Activated T-helper 17 cell treated with anti-CD3 and anti-CD28 coated beads, Interleukin-2, amount 50 U/mL, for 72 hours (primary cell): ENCODE measurements at places on chromosomes 7 and 10. TPM values are rescaled to one million over a fixed set of nuclear protein-coding genes. Genes with fewer than 3 reads are reported as not detected.
A peak's percentile ranks its signal among the peaks of the same experiment; 100 is the strongest.

Gene FAM25G
- not detected for total RNA-seq

Gene CDHR1
- 0.11 TPM for total RNA-seq

Gene KCNH2
- 0.32 TPM for total RNA-seq

Gene KLF14
- not detected for total RNA-seq

Gene MBL2
- total RNA-seq, result not detected

Gene SFTPA2
- not detected for total RNA-seq

Gene CCDC186
- total RNA-seq, result 14.8 TPM

Gene LBX1
- total RNA-seq, result not detected

Gene NME8
- not detected for total RNA-seq

Gene ADCY1
- total RNA-seq, result 1.6 TPM

Gene MUC12
- 0.79 TPM for total RNA-seq

Gene LIPJ
- not detected for total RNA-seq

DNA sequence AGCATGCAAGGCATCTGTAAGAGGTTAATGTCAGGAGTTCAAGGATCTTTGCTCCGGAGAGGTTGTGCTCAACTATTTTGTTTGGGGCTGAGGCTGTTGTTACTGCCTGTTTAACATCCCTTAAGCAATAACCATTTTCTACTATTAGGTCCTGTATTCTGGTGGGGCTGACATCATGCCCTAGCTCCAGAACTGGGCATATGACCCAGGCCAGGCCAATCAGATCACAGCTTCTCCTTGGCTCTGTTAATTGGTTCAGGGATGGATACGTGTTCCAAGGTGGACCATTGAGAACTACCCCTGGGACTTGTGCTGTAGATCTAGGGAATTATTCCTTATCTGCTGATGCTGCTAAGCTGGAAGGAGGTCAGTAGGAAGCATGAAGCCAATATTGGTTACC is 67.0 kb downstream of the SYPL1 start:
- H3K27me3 ChIP-seq, result peaks cover 3% of the 10 kb centered on the region
- H3K4me3 ChIP-seq, result no peak overlapping the region
- no peak for ATAC-seq

DNA sequence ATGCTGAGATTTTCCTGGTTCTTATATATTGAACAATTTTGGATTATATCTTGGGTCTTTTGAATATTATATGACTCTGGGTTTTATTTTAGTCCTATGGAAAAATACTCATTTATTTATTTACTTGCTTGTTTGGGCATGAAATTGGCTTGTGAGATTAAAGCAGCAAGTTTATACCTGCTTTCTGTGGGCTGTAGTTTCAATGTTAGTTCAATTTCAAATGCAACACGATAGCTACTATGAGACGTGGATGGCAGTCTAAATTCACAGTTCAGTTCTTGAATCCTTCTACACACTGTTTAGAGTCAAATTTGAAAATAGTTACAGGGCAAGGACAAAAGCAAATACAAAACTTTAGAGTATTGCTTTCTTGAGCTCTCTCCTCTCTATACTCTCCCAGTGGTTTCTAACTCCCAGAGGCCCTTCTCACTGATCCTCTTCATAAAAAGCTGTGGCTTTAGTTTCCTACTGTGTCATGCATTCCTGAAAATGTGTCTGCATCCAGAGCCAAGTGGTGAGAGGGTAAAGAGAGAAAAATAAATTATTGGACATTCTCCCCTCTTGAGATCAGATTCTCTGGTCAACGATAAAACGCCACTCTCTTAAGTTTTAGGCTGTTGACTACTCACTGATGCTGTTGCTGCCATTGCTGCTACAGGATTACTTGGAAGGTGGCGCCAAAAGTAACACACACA is 34.4 kb downstream of the POLR1F start:
- H3K36me3 ChIP-seq, result no peaks in the 10 kb centered on the region
- ATAC-seq, result no peak
- no peaks in the 10 kb centered on the region for H3K4me1 ChIP-seq
- H3K4me3 ChIP-seq, result no peak overlapping the region
- no peak overlapping the region for H3K27ac ChIP-seq

GRCh38 chr10:29057822-29058331 is 231.0 kb upstream of the LYZL1 start:
- H3K27me3 ChIP-seq, result peaks cover 3% of the 10 kb centered on the region
- no peak for ATAC-seq

- H3K27me3 ChIP-seq, result no peaks in the 10 kb centered on the region
- H3K4me3 ChIP-seq, result no peak overlapping the region
- H3K36me3 ChIP-seq, result peaks cover 96% of the 10 kb centered on the region
- ATAC-seq, result no peak
- H3K4me1 ChIP-seq, result peaks cover 29% of the 10 kb centered on the region
- H3K27ac ChIP-seq, result no peak overlapping the region
These were observed 58.8 kb downstream of the WDR37 start for GRCh38 chr10:1114719-1115606.

DNA sequence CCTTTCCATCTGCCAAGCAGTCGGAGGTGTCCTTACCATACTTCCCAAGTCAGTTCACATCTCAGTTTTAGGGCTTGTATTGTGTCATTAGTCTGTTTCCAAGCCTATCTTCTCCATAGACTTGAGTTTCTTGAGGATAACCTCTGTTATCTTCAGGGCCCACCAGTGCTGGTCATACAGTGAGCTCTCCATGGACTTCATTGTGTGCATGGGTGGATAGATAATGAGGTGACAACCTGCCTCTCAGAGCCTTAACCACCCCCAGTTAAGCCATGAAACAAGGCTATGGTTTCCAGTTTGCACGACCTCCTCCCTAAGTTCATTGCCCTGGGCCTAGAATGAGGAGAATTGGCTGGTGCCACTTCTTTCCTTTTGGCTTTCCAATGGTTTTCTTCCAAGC is 38.5 kb upstream of the WAC start:
- no peaks in the 10 kb centered on the region for H3K4me1 ChIP-seq
- no peak overlapping the region for H3K27ac ChIP-seq
- H3K36me3 ChIP-seq, result no peaks in the 10 kb centered on the region

DNA sequence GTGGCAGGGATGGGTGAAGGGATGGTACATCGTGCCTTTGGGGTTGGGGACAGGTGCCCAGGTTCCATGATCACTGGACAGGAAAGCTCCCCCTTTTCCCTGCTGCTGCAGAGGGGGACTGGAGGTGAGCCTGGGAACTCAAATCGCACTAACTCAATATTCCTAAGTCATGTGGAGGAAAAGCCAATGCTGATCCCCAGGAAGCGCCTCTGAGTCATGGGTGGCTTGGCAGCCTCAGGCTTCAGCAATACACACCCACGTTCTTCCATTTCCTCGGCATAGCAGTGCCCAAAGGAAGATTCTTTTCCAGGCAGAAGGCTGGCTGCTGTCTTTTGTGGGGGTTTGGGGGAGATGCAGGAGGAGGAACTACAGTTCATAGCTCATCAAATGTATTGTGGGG is 165.8 kb downstream of the CCDC3 start:
- no peak for ATAC-seq
- H3K27me3 ChIP-seq, result no peaks in the 10 kb centered on the region
- H3K27ac ChIP-seq, result no peak overlapping the region
- no peaks in the 10 kb centered on the region for H3K36me3 ChIP-seq
- H3K4me1 ChIP-seq, result no peaks in the 10 kb centered on the region

- no peak overlapping the region for H3K27ac ChIP-seq
- peaks cover 99% of the 10 kb centered on the region for H3K36me3 ChIP-seq
- no peak for ATAC-seq
- H3K4me1 ChIP-seq, result no peaks in the 10 kb centered on the region
- H3K27me3 ChIP-seq, result no peaks in the 10 kb centered on the region
These were observed 68.5 kb downstream of the EZH2 start for GRCh38 chr7:148815612-148816011.

DNA sequence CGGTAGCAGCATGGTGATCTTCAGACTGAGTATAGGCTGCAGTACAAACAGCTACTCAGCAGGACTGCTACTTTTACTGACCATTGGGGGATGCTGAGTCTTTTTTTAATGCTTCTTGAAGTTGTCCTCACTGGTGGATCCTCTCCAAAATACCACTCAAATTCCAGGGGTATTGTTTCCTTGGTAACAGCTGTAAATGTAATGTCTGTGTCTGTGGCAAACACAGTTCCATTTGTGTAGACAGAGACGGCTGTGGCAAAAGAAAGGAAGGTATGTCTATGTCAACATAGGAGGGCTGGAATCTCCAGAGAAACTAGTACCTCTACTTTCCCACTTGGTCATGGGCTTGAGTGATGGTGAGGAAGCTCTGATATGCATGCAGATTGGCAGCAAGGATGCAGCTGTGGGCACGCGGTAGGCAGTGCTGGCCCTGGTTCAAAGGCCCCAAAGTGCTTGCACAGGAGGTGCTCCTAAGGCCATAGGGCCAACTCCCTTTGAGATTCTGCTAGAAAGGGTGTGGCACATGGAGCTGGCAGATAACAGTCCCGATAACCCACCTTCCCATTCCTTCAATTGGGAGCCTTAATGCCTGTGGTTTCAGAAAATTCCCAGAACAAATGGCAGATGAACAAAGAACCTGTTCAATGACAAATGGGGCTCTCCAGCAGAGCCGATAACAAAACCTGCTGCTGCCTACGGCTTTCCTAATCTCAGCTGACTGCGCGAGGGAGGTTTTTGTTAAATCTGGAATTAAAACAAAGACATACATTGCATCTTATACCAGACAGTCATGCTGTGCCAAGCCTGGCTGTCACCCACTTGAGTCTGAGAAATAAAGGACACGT is 43.0 kb downstream of the PKD1L1 start:
- H3K36me3 ChIP-seq, result no peaks in the 10 kb centered on the region
- H3K4me1 ChIP-seq, result no peaks in the 10 kb centered on the region
- H3K27me3 ChIP-seq, result no peaks in the 10 kb centered on the region
- ATAC-seq, result no peak
- H3K27ac ChIP-seq, result no peak overlapping the region
- no peak overlapping the region for H3K4me3 ChIP-seq

GRCh38 chr7:69728304-69728703 is 130.0 kb downstream of the AUTS2 start:
- peaks cover 7% of the 10 kb centered on the region for H3K27me3 ChIP-seq
- no peaks in the 10 kb centered on the region for H3K36me3 ChIP-seq
- H3K4me3 ChIP-seq, result no peak overlapping the region
- no peak for ATAC-seq

DNA sequence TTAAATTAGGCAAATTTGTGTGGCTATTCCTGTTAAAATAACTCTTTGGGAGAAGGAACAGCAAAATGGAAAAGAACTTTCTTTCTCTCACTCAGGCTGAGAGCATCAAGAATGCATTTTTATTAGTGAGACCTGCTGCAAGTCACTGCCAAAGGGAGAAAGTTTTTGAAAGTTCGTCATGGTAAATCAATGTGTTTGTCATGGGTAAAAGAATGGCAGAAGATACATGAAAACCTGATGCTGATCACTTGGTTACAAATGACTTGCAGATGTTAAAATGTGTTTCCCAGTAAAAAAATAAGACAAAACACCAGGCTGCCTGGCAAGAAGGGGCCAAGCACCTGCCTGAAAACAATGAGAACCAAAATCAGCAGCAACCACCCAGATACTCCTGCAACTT is 484.7 kb upstream of the NRP1 start:
- H3K4me1 ChIP-seq, result no peaks in the 10 kb centered on the region
- ATAC-seq, result no peak
- H3K27ac ChIP-seq, result no peak overlapping the region
- H3K4me3 ChIP-seq, result no peak overlapping the region
- no peaks in the 10 kb centered on the region for H3K27me3 ChIP-seq

- no peak for ATAC-seq
- H3K27me3 ChIP-seq, result no peaks in the 10 kb centered on the region
- no peaks in the 10 kb centered on the region for H3K36me3 ChIP-seq
- H3K27ac ChIP-seq, result no peak overlapping the region
- no peaks in the 10 kb centered on the region for H3K4me1 ChIP-seq
These were observed 703.2 kb downstream of the XPNPEP1 start for GRCh38 chr10:109219935-109220605.

DNA sequence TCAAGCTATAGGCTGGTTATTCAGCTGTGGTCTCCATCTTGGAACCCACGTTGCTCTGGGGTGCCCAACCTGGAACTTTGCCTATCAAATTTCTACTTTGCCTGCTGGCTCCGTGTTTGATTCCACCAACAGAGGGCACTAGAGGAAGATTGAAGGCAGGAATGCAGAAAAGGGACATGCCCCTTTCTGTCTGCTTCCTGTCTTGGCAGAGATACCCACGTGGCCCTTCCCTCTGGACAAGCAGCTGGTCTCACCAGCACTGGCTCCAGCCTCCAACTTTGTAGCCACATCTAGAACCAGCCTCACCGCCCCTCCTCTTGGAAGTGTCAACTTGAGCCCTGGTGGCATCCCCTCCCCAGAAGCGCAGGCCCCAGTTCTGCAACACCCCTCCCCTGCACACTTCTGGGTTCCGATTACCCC is 52.1 kb upstream of the ZNF438 start:
- peak; percentile 92 for ATAC-seq
- no peak overlapping the region for H3K27ac ChIP-seq
- no peak overlapping the region for H3K4me3 ChIP-seq
- H3K4me1 ChIP-seq, result no peaks in the 10 kb centered on the region
- H3K36me3 ChIP-seq, result no peaks in the 10 kb centered on the region

DNA sequence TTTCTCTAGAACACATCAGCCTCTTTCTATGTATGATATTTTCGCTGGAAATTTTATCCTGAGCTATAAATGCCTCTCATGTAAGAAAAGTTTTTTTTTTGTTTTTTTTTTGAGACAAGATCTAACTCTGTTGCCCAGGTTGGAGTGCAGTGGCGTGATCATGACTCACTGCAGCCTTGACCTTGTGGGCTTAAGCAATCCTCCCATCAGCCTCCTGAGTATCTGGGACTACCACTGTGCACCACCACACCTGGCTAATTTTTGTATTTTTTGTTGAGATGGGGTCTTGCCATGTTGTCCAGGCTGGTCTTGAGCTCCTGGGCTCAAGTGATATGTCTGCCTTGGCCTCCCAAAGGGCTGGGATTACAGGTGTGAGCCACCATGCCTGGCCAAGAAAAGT is 80.4 kb downstream of the ADK start:
- H3K4me3 ChIP-seq, result no peak overlapping the region
- H3K27ac ChIP-seq, result no peak overlapping the region
- no peak for ATAC-seq
- peaks cover 4% of the 10 kb centered on the region for H3K36me3 ChIP-seq

- H3K4me3 ChIP-seq, result peak overlapping the region; percentile 25
- H3K27ac ChIP-seq, result peak overlapping the region; percentile 36
These were observed 16.3 kb upstream of the GATA3 start for GRCh38 chr10:8037941-8038894.

DNA sequence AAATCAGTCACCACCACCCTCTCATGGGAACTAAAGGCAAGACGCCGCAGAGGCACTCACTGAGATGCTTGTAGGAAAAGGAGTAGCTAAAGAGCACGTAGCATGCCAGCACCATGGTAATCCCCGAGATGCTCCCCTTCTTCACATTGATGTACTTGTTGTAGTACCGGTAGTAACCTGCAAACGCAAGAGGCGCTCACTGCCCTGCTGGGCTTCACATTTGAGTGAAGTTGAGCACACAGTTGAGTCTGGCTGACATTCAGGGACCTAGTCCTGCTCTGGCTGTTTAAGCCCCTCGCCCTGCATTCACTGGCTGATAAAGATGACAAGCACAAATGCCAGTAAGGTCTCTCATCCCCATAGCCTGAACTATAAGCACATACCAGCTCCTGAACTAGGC is 6.9 kb downstream of the ATP5MF start:
- H3K4me3 ChIP-seq, result no peak overlapping the region
- ATAC-seq, result peak; percentile 52
- H3K27ac ChIP-seq, result peak overlapping the region; percentile 42
- H3K36me3 ChIP-seq, result peaks cover 86% of the 10 kb centered on the region
